Left colon (tissue), 2 donors: ENCODE measurements at places on chromosomes 4 and X. TPM values are rescaled to one million over a fixed set of nuclear protein-coding genes. Genes with fewer than 3 reads are reported as not detected.

ENAM gene
- total RNA-seq: not detected

RASL11B gene
- total RNA-seq: 0.17 TPM

CHRDL1 gene
- 33.1 TPM for total RNA-seq

- no peak for DNase-seq
Measured at GRCh38 chr4:48781968-48782367, 1.9 kb upstream of the FRYL start.

GRCh38 chr4:174259580-174259979 is 23.9 kb downstream of the FBXO8 start:
- no peak for DNase-seq

GRCh38 chr4:122542411-122543236 is 78.2 kb downstream of the IL21 start:
- no peak for DNase-seq

DNA sequence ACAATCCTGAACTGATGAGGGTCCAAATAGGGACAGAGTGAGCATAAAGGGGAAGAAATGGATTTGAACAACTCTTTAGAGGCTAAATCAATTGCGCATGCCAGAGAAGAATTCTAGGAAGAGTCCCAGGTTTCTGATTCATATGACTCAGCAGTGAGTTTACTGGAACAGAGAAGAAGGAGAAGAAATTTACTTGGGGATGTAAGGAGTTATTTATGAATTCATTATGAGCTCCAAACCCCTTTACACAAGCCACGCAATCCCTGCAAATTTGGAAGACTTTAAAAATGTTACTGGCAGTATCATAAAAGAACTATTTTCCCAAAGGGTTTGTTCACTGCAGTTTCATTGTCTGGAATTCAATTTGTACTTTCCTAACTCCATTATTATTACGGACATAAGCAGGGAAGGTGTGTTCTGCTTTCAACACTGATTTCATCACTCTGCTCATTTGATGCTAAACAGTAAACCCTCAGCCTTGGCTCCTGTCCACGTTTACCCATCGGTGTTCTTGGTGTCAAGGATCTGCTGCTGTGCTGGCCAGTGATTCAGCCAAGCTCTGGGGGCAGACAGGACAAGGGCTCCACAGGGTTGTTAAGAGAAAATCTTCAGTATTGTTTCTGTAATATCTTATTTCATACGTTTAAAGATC is 273.7 kb downstream of the HNRNPD start:
- DNase-seq: no peak

DNA sequence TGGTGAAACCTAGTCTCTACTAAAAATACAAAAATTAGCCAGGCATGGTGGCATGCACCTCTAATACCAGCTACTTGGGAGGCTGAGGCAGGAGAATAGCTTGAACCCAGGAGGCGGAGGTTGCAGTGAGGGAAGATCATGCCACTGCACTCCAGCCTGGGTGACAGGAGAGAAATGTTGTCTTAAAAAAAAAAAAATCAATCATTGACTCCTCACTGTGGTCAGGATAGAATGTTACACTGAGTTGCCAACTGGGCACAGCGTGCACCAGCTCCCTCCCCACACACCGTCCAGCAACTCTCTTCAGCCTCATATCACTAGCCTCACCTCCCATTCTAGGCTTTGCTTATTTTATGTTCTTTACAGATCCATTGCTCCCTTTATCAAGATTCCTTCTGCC is 79.5 kb downstream of the CHRNA9 start:
- no peak for DNase-seq

DNA sequence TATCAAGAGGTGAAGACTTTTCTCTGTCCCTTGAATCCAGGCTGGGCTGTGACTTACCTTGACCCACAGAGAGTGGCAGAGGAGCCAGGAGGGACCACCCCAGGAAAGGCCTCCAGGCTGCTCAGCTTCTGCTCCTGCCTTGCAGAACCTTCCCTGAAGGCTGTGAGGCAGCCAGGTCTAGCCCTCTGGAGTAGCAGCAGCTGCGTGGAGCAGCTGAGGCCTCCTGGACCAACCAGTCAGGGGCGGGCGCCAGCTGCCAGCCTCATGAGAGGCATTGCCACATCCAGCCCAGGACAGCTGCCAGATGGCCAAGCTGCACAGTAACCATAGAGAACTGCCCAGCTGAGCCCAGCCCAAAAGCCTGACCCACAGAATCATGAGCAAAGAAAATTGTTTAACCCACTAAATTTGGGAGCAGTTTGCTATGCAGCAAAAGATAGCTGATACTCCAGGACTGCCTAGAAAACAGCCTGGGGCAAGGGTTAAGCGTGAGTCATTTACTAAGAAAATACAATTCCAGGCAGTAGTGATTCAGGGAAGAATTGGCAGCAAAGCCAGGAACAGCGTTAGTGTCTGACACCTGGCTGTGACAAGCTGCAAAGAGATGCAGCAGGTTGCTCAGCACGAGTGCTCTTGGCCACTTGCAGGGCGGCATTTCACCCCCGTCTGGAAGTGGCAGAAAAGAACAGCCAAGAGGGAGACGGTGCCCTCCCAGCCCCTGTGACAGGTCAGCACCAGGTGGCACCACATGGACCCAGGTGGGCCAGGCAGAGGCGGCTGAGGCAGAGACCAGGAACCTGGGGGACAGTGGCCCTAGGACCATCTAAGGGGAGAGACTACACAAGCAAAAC is 14.7 kb upstream of the PDE6B start:
- no peak for DNase-seq

LRIT3 gene
- total RNA-seq: not detected

GAGE2A gene
- not detected for total RNA-seq

DNA sequence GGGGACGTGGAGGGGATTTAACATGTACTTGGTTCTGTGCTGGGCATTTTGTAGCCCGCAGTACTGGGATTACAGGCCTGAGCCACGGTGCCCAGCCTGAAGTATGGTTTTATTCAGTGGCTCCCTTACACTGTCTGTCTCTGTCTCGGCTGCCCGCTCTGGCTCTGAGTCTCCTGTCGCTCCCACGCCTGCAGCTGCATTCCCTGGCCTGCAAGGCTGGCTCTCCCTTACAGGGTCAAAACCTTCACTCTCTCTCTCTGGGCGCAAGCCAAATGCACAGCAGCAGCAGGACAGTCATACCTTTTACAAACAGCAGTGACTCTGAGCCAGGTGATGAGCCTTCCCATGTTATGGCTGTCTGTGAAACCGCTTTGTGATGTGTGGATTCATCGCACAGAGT is 72.1 kb downstream of the HTRA3 start:
- DNase-seq: no peak

- no peak for DNase-seq
Measured at GRCh38 chr4:152540941-152541340, 5.0 kb upstream of the FBXW7 start.
